ENCODE measurements at places on chromosomes 4 and X.

GRCh38 chr4:24720436-24720835 is 74.9 kb upstream of the SOD3 start:
- DNase-seq = no peak

GRCh38 chrX:68755616-68756125 is 73.2 kb upstream of the EFNB1 start:
- DNase-seq = no peak

DNA sequence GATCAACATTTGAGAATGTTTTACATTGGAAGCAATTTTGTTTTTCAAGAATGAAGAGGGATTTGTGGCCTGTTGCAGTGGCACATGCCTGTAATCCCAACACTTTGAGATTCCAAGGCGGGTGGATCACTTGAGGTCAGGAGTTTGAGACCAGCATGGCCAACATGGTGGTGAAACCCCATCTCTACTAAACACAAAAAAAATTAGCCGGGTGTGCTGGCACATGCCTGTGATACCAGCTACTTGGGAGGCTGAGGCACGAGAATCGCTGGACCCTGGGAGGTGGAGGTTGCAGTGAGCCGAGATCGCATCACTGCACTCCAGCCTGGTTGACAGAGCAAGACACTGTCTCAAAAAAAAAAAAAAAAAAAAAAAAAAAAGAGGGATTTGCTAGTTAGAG is 127.8 kb downstream of the RPA4 start:
- DNase-seq = no peak

- no peak for DNase-seq
Observed at GRCh38 chrX:68598841-68599240, 48.6 kb upstream of the STARD8 start.

- no peak for DNase-seq
Observed at GRCh38 chr4:137707102-137707620, 174.9 kb upstream of the PCDH18 start.

All from caudate nucleus (tissue), 63 donors.